ENCODE measurements at places on chromosomes 6 and 20.

DNA sequence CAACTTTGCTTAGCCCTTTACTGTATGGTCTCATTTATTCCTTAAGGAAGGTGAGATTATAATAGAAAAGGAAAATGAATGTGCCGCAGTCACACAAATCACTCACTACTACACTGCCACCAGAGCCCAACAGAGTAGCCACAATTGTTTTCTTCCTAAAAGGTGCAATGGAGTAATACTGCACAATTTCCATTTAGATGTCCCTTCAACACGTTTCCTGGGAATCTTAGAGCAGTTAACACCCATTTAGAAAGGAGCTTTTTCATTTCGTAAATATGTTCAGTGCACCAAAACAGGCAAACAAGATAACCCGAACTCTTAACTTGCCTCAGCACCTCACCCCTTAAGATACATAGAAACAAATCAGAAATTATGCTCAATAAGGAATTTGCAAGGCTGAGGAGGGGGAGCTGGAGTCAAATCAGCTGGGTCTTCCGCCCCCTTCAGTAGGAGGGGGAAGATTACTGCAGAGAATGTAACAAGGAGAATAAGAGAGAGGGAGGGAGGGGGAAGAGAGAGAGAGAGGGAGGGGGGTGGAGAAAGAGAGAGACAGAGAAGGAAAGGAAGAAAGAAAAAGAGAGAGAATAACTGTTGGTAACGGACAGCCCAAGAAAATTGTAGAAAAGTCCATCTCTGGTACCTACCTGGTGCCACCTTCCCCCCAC, 155.5 kb downstream of the BCAS1 start:
- DNase-seq = no peak

DNA sequence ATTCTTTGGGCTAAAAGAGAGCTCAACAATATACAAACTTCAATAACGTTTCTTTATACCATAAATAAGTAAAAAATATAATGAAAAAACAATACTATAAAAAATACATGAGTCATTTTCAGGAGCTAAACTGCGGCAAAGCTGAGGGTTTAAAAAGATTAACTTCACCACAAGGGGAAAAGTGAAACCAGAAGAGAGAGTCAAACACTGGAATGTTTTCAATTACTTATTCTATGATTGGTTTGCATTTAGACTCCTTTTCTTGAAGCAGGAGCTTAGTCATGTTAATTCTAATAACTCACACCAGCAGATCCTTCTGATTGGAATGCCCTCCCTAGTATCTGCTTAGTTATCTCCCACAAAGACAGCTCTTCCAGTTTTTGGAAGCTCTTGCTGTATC, 627.3 kb downstream of the UTRN start:
- DNase-seq = no peak

DNA sequence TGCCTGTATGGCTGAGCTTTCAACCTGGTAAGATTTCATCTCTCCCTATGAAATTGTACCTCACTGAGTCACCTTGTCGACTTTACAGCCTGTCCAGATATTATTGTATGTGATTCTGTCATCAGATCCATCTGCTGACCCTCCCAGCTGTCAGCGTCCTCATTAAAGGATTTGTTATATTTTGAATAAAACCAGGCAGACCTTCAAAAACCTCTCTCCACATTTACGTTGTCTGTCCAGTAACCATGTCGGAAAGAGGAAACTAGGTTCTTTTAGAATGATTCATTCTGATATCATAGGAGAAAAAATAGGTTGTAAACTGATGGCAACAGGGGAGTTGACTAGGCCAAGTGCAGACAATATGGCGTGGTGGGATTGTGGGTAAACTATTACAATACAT, 38.5 kb downstream of the TSPYL4 start:
- no peak for DNase-seq

DNA sequence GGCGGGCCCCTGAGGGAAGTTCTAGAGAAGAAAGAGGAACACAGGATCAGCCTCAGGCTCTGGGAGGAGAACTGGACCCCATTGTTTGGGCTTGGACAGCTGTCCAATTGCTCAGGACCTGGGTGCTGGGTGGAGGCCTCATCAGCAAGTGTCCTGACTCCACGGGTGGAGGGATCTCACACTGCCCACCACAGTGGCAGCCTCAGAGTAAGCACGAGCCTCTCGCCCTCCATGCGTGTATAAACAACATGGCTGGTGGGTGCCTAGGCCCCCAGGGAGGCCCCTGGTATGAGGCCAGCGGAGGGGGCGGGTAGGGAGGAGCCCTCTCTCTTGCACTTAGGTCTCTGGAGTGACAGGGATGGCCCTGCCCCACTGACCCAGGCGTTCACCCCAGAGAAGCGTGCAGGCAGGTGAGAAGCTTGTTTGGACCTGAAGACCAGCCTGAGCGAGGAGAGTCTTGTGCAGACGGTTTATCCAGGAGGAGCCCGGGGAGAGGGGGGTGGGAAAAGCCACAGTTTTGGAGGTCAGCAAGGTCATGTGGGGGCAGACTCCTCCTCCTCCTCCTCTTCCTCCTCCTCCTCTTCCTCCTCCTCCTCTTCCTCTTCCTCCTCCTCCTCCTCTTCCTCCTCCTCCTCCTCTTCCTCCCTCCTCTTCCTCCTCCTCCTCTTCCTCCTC, 41.9 kb upstream of the BHLHE23 start:
- DNase-seq = no peak

GRCh38 chr6:87766211-87766610, 64.2 kb upstream of the AKIRIN2 start:
- no peak for DNase-seq

DNA sequence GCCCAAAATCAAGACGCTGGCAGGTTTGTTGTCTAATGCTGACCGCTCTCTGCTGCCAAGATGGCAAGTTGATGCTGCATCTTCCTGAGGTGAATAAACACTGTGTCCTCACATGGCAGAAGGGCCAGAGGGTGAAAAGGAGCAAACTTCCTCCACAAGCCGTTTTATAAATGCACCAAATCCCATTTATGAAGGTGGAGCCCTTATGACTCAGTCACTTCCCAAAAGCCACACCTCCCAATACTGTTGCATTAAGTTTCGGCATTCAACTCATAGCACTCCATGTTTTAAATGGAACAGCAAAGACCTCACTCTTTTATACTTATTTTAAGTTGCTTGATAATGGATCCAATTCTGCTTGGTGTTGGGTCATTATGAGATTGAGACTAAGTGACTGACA, 316.6 kb downstream of the RFPL4B start:
- DNase-seq = no peak

DNA sequence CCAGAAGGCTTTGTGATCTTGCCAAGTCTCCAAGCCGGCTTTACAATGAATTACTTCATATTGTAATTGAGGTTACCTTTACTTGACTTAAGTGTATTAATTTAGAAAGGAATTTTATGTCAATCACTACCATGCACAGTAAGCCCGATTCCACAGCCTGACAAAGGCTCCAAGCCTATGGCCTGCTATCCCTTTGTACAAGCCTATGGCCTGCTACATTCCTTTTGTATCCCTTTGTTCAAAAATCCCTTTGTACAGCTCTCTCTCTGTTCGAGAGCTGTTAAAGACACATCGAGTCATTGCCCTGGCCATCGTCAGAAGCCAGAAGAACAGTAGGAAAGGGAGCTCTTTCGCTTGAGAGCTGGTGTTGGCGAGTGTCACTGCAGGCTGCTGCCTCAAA, 2.7 kb upstream of the EDN3 start:
- no peak for DNase-seq

- no peak for DNase-seq
These were observed 19.0 kb upstream of the TGM2 start for GRCh38 chr20:38184101-38184500.

DNA sequence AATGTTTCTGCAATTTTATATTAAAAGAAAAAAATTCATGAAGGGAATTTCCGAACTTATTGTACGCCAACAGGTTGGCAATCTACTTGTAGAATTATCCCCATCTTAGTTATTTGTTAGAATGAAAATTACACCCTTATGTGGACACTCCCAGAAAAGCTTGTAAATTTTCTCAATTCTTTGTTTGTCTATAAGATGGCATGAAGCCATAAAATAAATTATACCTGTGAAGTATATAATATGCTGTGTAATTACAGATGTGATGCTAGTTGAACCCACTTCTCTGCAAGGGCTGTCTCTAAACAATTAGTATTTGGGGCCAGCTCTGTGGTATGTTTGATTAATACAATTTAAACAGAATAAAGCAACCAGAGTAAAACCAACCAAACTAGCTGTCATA, 52.1 kb upstream of the DSP start:
- DNase-seq = no peak

Measured in hypothalamus (tissue), 51 donors.